Cardiac muscle cell (in vitro differentiated cells and primary cell): ENCODE measurements at places on chromosomes 16 and 17. TPM values are rescaled to one million over a fixed set of nuclear protein-coding genes. Genes with fewer than 3 reads are reported as not detected.

Gene ZNF750
- 0.14 and 0.49 TPM in 2 replicates for polyA plus RNA-seq

Gene NT5M
- polyA plus RNA-seq = 32.9 and 57.5 TPM in 2 replicates

Gene RNF135
- 1.3 and 1.4 TPM in 2 replicates for polyA plus RNA-seq

Gene HAS3
- polyA plus RNA-seq = 0.62 TPM in 1 of 2 replicates, not detected in the other

Gene SLC47A2
- 0.37 and 0.42 TPM in 2 replicates for polyA plus RNA-seq

Gene KRTAP16-1
- not detected in 2 replicates for polyA plus RNA-seq

Gene C17orf100
- 7.1 and 8.2 TPM in 2 replicates for polyA plus RNA-seq

Gene ARHGAP44
- polyA plus RNA-seq = 10.2 and 16.5 TPM in 2 replicates

Gene ABI3
- 2.5 TPM in 1 of 2 replicates, not detected in the other for polyA plus RNA-seq

Gene RANBP10
- polyA plus RNA-seq = 13.4 and 13.6 TPM in 2 replicates

Gene SPN
- polyA plus RNA-seq = 0.85 and 1.1 TPM in 2 replicates
